ENCODE measurements at places on chromosomes 5 and 9. TPM values are rescaled to one million over a fixed set of nuclear protein-coding genes. Genes with fewer than 3 reads are reported as not detected.

Gene ROR2
- total RNA-seq = 0.10 TPM

Gene LCN15
- total RNA-seq = not detected

Gene PCDHA1
- 0.12 TPM for total RNA-seq

Gene FBXW2
- total RNA-seq = 40.2 TPM

Gene CEP72
- 22.9 TPM for total RNA-seq

Gene SERF1A
- total RNA-seq = 7.8 TPM

Gene MYMK
- not detected for total RNA-seq

Gene ACOT12
- total RNA-seq = not detected

- no peak for DNase-seq
Observed at GRCh38 chr9:109478665-109479380, 19.3 kb downstream of the PTPN3 start.

GRCh38 chr9:89972535-89972934 lies 367.7 kb downstream of the GADD45G start:
- no peak for DNase-seq

- DNase-seq = peak; percentile 58
Observed at GRCh38 chr5:5141625-5142525, 1.7 kb downstream of the ADAMTS16 start.

DNA sequence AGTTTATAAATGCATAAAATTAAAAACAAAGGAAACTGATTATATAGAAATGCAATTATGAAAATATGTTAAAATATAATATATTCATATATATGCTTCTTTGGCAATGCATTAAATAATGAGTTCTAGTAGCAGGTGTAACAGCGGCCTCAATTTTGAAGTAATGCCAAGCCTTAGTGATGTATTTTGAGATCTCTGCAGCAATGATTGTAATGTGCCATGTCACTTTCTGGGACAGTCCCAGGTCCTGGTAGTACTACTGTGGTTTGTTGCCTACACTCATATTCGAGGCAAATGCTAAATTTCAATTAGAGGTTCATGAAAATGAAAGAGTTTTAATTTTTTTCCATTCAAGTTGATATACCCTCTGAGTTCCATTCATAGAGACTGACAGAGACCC lies 75.8 kb upstream of the ORM1 start:
- DNase-seq = no peak

DNA sequence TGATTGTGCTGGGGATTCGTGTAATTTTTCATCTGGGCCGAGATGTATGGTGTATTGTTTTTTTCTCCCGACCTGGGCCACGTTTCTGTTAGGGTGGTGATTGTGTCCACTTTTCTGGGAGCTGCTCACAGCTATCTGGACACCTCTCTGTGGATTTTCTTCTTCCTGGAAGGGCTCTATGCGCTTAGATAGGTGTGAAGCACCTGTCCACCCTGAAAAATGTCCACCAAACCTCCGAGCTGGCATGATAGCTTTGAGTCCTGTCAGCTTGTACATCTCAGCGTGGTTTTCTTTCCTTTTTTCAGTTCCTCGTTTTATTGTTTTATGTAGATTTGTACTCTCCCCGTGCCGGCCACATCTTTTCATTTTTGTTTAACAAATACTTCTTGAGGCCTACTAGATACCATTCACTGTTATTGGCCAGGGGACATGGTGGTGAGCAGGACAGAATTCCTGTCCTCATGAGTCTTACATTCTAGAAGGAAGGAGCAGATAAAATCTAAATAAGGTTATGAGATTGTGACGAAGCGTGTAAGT lies 1.1 kb downstream of the UGCG start:
- no peak for DNase-seq

- DNase-seq = no peak
Observed at GRCh38 chr9:135883410-135884089, 23.8 kb downstream of the CAMSAP1 start.

DNA sequence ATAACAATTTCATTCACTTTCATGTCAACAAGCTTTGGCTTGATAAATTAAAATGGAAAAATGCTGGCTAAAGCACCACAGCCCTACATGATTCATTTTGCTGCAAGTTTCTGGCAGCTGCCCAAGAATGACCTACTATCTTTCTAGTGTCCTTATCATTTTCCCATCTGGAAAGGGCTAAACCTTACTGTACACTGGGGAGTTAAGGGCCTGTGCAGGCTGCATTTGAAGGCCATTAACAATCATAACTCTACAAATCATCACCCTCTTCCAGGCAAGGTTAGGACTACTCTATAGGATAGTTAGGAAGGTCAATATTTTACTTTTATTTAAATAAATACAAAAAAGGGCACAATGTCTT lies 579.7 kb upstream of the ZNF608 start:
- DNase-seq = peak; percentile 52

DNA sequence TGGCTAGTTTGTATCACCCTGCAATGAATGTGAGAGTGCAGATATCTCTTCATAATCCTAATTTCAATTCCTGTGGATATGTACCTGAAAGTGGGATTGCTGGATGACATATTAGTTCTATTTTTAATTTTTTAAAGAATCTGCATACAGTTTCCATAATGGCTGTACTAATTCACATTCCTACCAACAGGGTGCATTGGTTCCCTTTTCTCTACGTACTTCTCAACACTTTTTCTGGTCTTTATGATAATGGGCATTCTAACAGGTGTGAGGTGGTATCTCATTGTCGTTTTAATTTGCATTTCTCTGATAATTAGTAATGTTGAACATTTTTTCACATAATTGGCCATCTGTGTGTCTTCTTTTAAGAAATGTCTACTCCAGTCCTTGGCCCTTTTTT lies 927.5 kb downstream of the DTWD2 start:
- no peak for DNase-seq

- DNase-seq = no peak
Observed at GRCh38 chr9:40884072-40884901, 244.2 kb downstream of the FOXD4L6 start.

- no peak for DNase-seq
Observed at GRCh38 chr9:132673355-132673754, 3.1 kb downstream of the GTF3C4 start.

GRCh38 chr5:61053937-61054336 lies 108.3 kb downstream of the SMIM15 start:
- DNase-seq = no peak

DNA sequence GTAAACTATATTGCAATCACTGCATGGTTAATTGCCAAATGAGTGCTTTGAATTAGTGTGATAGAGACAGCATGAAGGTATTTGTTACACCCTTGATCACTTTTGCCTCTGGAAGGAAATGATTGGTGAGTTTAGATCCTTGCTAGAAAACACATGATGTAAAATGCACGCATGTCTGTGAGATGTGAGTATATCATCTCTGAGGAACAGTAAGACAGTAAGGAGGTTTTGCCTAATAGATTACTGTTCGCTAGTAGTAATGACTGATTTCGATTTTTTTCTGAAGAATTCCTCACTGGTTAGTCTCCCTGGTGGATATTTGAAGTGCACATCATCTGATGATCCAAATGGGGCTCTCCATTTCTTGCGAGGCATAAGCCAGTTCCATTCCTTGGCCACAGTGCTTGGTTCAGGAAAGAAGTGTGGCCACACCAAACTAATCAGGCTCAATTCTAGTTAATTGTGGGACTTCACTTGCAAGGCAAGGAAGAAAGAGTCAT lies 156.4 kb upstream of the ADRA1B start:
- no peak for DNase-seq

GRCh38 chr9:4742246-4742645 lies 1.2 kb upstream of the AK3 start:
- no peak for DNase-seq

DNA sequence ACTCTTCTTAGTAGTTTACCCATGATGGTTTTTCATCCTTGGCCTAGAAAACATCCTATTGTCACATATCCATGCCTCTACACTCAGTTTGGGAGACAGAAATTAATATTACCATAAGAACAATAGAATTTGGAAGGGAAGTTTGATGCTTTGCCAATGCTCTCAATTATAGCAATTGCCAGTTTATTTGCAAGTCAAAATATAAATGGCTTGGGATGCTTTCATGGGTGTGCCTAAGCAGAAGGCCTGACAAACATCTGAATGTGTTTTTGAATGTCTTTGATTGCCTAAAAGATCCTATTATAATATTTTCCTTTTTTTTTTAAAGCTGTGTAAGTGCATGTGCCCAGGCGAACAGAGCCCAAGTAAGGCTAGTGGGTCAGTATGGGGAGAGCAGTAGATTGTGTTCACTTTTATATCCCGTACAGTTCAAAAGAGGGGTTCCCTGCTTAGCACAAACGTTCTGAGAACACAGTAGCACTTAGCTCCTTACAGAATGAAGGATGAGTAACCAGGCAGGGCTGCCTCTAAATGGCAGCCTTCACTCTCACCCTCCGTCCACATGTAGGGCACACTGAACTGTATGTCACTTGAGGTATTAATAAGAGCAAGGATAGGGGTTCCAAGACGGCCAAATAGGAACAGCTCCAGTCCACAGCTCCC lies 56.0 kb upstream of the AGXT2 start:
- DNase-seq = no peak

DNA sequence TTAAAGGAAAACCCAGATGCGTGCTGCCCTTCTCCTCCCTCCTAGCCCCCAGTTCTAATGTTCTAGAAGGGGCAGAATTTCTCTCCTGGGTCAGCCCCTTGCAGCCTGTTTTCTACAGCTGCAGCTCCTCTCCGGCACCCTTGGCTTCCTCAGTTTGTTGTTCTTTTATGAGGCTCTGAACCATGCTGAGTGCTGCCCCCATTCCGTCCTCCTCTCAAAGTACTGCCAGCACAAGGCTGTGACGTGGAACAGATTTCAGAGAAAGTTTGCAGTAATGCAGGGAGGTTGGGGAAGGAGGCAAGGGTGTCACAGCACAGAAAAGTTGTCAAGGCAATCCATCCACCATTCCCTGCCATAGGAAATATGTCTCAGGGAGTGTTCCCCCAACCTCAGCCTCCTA lies 63.3 kb downstream of the RGS3 start:
- DNase-seq = no peak

DNA sequence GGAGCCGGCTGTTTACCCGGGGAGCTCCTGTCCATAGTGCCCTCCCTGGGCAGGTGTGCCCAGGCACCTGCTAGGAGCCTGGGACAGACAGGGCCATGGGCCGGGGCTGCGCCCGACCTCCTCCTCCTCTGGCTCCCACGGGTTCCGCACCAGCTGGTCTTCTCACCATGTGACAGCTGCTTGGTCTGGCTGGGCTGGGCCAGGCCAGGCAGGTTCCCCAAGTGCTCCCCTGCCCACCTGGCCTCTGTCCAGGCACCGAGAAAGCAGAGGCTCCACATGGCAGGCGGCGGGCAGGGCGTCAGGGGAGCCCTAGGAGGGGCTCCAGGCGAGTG lies 60.0 kb downstream of the OLFM1 start:
- no peak for DNase-seq

DNA sequence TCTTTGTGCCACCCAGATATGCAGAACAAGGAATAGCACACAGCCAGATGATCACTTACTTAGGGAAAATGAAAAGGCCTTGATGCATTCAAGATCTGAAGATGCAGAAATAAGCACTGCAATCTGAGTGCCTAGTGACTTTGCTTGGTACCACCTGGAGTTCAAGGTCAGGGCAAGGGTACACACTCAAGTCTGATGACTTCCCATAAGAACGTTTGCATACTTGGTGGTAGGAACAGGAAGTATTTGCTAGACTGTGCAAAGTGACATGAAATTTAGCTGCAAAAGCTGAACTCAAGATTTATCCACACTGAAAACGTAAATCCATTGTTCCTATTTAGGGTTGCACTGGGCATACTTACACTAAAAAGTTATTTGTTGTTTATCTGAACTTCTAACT lies 177.1 kb downstream of the PIK3R1 start:
- no peak for DNase-seq

GRCh38 chr5:2187687-2188086 lies 305.0 kb upstream of the IRX4 start:
- DNase-seq = no peak

DNA sequence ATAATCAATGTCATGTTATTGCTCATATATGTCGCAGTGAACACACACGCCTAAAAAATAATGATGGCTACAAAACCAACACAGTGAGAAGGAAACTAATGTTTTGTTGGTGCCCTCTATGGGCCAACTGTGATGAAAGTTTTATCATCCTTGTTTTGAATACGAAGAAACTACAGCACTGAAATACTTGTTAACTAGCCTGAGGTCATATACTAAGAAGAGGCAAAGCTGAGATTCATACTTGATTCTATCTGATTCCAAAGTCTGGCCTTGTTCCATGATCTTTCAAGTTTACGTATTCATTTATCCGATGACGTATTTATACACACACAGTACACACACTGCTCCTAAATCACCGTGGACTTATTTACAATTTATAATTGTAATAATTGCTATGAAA lies 16.1 kb upstream of the DRD1 start:
- peak; percentile 21 for DNase-seq

DNA sequence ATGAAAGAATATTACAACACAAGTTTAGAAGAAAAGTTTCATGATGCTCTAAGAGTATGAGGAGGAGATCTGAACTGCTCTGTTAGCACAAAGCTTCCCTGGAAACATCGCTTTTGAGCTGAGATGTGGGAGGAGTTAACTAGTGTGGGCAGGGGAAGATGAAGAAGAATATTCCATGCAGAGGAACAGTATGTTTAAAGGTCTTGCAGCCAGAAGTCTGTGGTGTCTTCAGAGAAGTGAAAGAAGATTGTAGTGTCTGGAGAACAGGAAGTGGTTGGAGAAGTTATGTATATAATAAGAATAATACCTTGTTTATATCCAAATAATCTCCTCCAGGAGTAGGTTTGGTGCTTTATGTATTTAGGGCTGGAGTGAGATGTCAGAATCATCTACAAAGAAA lies 406.7 kb downstream of the MAN2A1 start:
- DNase-seq = no peak

DNA sequence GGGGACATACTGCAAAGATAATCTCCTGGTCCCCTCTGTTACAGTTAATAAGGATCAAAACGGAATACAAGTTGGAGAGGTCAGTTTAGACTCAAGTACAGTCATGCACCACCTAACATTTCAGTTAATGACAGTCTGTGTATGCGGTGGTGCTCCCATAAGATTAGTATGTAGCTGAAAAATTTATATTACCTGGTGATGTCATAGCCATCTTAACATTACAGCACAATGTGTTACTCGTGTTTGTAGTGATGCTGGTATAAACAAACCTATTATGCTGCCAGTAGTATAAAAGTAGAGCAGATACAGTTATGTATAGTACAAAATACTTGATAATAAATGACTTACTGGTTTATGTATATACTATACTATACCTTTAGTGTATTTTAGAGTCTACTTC lies 207.9 kb downstream of the GDNF start:
- DNase-seq = no peak

GRCh38 chr5:137995077-137995748 lies 37.7 kb downstream of the FAM13B start:
- no peak for DNase-seq

DNA sequence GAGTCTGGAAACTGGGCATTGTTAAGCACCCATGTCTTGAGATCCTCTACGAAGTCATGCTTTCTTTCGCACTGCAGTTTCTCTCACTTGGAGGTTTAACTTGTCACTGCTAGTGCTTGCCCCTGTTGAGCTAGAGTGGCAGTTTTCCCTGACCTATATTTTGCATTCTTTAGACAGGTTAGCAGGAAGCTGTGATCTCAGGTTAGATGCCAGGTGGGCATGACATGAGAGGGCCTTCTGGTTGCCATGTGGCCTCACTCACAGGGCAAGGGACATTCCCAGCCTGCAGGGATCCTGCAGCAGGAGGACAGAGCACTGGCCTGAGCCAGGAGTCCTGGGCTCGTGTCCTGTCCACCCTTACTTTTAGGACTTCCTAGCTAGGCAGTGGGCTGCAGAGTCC lies 28.6 kb downstream of the SLC36A1 start:
- DNase-seq = no peak
